ENCODE measurements at places on chromosomes 6 and 20.
A peak's percentile ranks its signal among the peaks of the same experiment; 100 is the strongest.

DNA sequence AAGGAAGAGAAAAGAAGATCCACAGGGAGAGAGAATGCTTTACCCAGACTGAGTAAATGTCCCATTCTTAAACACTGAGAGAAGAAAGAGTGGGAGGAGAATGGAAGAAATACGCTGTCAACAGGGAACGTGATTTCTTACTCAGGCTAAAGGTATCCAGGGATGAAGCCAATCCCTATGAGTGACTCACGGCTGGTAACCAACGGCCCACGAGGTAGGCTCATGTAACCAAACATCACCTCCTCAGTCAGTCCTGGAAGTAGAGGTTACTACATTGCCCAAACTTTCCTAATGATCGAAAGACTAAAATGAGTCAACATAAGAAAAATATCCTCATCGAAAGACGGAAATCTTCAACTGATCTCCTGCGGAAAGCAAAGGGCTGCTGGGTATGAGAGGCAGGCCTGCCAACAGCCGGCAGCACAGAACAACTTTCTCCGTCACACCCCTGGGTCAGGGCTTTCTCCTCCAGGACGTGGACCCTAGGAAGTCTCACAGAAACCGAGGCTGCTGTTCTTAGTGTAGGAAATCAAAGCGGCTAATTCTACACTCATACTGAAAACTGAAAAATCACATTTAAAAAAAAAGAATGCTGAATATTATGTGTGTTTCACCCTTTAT, 292.6 kb downstream of the GMDS start:
- no peak for DNase-seq

DNA sequence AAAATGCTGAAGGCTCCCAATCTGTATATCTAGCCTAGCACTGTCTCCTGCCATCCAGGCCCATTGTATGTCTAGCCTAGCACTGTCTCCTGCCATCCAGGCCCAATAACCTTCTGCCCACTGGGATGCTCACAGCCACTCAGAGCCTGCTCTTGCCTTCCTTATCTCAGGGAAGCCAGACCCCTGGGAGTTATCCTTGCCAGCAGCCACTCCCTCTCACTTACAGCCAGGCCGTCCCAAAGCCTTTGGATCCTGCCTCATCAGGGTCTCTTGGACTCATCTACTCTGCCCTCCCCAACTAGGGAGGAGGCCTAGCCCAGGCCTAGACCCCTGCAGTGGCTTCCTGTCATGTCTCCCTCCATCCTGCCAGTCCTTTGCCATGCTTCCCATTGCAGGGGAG, 37.3 kb downstream of the KIF3B start:
- DNase-seq, result no peak

DNA sequence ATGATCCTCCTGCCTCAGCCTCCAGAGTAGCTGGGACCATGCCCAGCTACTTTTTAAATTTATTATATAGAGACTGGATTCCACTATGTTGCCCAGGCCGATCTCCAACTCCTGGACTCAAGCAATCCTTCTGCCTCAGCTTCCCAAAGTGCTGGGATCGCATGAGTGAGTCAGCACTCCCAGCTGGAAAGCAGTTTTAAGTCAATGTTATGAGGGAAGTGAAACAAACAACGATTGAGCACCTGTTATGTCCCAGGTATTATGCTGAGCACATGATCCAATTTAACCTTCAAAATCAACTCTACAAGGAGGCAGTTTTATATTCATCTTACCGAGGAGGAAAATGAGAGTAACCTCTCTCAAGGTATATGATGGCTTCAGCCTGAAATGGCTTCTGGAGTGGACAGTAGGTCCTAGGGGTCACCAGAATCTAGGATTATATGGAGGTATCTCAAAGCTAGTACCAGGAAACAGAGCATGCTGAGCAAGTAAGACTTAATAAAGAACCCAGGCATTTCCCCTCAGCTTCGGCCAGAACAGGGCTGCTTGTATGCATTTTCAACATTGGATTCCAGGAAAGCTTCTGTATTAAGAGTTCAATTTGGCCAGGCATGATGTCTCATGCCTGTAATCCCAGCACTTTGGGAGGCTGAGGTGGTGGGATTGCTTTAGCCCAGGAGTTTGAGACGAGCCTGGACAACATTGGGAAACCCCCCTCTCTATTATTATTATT, 55.0 kb downstream of the EDN1 start:
- no peak for DNase-seq

DNA sequence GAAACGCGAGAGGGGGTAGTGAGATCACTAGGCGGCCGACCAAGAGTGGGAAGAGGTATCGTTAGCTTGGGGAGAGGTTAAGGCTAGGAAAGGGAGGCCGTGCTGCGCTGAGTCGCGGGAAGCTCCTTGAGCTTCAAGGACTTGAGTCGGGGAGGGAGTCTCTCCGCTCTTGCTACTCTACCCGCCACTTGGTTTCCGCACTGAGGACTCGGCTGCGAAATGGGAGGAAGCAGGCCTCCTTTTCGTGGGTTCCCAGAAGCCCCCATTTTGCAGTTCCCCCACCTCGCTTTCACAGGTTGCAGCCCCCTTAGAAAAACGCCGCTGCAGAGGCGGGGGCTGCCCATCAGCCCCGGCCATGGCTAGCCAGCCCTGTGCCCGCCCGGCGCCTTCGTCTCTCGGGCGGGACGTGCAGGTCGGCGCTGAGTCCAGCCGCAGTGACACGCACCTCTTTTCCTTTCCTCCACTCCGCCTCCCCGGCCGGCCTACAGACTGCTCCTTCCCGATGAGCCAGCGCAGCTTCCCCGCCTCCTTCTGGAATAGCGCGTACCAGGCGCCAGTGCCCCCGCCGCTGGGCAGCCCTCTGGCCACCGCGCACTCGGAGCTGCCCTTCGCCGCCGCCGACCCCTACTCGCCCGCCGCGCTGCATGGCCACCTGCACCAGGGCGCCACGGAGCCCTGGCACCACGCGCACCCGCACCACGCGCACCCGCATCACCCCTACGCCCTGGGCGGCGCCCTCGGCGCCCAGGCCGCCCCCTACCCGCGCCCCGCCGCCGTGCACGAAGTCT, 4.9 kb downstream of the VGLL2 start:
- DNase-seq, result no peak

DNA sequence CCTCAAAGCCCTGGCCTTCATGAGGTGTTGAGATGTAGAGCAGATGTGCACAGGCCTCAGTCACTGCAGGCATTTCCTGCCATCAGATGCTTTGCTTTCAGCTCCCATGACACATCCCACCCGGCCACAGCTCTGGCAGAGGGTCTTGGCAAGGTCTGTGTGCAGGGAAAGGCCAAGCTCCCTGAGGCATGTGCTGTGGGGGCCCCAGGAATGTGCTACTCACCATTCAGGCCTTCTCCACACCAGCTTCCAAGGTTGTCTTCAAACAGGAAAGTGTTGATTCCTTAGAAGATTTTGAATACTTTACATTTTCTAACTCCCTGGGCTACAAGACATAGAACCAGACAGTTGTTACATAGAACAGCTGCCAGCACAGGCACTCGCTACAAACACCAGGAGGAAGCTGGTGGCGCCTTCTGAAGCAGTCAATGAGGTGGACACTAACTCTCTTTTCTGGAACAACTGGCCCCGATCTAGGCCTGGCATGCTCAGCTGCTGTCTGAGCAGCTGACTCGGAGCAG, 27.8 kb downstream of the CASS4 start:
- no peak for DNase-seq

DNA sequence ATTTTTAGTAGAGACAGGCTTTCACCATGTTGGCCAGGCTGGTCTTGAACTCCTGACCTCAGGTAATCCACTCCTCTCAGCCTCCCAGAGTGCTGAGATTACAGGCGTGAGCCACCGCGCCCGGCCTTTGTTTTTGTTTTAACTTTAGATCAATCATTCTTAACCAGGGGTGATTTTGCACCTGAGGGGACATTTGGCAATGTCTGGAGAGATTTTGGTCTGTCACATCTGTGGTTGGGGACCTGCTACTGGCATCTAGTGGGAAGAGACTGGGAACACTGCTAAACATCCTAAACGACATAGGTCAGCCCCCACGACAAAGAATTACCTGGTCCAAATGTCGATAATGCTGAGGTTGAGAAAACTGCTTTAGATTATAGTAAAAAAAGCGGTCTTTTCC, 82.3 kb downstream of the C6orf52 start:
- DNase-seq, result no peak

DNA sequence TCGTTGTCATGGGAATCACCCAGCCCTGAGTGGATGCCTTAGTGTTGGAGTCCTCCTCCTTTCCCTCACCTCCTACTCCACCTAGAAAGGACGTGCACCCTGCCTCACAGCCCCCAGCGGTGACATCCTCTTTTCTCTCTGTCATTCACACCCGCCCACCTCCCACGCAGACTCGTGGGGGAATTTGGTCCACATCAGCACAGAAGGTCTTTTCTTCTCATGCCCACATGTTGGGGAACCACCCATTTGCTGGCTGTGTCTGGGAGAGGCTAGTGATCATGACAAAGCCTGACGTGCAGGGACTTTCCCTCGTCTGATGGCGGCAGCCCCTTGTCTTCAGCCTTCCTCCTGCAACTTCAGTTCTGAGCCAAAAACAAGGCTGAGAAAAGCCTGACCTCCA, 96.0 kb upstream of the CNKSR3 start:
- DNase-seq, result peak; percentile 68

- DNase-seq, result peak; percentile 65
These were observed 590 bp downstream of the SLCO4A1 start for GRCh38 chr20:62642666-62643520.

DNA sequence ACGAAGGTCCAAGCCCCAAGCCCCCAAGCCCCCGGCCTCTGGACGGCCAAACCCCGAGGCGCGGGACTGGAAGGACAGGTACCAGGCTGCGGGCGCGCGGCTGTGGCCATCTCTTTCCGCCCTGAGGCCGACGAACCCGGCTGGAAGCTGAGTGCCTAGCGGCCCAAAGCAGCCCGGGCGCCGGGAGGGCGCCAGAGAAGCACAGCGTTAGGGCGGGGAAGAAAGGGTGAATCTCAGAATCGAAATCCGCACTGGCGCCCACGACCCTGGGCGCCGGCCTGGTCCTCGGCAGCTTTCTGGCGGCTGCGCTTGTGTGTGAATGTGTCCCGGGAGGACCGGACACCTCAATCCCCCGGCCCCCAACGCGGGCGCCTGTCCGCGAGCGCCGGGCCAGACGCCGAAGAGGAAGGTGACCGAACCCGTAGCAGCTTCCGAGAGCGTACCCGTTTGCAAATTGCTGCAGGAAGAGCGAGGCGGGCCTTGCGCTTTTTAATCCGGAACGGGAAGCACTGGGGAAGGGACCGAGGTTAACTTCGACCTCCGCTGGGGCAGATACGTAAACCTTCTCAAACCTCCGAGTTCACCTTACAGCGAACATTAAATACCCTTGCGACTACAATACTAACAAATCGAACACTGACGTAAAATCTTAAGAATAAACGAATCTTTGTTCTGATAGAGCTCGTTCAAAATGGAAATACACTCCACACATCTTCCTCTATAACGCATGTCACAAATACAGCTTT, 2.9 kb downstream of the NRN1 start:
- DNase-seq, result no peak

DNA sequence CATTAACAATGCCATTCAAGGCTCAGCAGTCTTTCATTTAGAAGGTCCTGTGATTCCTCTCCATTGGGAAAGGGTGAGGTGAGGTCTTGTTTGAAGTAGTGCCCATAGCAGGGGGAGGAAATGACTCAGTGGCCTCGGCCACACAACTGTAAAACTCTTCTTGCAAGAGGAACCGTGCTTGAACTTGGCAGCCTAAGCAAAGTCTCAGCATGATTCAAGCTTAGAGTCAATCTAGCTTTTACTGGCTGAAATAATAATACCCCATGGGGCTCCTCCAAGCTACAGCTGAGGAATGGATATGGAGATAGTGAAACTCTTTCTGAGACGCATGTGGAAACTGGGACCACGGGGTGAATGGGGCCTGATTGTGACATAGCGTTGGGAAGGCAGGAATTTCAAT, 428.2 kb downstream of the BMP2 start:
- no peak for DNase-seq
